SHP77 treated with DMSO at 0.1 percent for 48 hours (cell line): ENCODE measurements at places on chromosomes 6 and 20.

GRCh38 chr6:158251565-158251964 is 60.7 kb upstream of the TULP4 start:
- no peak for DNase-seq

DNA sequence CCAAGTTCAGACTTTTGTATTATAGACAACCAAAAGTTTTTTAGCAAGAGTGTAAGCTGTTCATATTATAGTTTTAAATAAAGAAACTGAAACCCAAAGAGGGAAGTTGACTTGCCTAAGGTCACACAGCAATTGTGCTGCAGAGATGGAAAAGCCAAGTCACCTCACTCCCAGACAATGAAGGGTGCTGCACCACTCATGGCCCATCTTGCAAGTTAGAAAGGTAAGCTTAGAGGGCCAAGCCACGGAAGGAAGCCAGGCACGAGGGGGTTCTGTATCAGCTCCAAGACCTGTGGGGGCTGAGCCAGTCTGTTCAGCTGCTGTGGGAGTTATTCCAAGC is 860 bp downstream of the DEFB124 start:
- DNase-seq = no peak

DNA sequence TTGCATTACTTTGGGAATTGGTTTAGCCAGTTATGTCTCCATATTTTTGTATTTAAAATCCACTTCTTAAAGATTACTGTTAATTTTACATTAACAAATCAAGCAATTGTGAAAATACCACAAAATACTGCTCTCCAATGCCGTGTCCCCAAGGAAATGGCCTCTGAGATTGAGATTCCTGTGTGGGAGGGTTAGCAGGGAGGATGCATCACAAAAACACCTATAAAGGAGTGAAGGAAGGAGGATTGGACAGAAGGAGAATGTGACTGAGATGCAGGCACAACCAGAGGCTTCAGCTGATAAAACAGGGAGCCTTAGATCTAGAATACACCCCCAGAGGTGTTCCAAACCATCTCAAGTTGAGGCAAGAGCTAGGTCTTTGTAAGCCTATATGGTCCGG is 34.2 kb upstream of the NKAIN2 start:
- no peak for DNase-seq

DNA sequence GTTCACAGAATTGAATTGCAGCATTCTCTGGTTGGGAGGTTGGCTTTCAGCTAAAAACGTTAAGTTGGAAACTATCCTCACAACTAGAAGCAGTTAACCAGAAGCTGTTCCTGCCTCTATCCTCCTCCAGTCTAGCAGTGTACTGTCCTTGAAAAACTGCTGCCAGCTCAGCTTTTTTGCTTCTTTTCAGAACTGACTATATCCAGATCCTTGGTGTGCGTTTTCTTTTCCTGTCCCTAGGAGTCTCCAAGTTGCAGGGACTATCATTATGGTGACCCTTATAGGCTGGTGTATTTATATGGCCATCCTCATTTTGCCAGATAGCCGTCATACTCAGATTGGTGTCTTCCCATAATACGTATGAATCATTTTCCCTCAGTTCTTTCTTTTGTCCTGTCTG is 5.5 kb downstream of the ITCH start:
- no peak for DNase-seq
